Cortex of kidney (tissue), 1 donor: ENCODE measurements at places on chromosomes 6 and 20.

DNA sequence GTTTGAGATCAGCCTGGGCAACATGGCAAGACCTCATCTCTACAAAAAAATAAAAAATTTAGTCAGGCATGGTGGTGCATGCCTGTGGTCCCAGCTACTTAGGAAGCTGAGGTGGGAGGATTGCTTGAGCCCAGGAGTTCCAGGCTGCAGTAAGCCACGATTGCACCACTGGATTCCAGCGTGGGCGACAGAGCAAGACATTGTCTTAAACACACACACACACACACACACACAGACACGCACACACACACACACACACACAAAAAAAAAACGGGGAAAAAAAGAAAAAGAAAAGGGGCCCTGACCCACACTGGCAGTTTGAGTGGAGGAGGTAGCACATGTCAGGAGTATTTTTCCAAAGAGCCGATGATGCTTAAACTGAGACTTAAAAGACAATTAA, 122.2 kb downstream of the AFG1L start:
- no peak for DNase-seq

GRCh38 chr6:87152526-87152955, 2.8 kb upstream of the ZNF292 start:
- DNase-seq, result no peak

- no peak for DNase-seq
These were observed 8.8 kb downstream of the RSPH3 start for GRCh38 chr6:158991017-158991723.

- DNase-seq, result no peak
These were observed 733.1 kb downstream of the HDGFL1 start for GRCh38 chr6:23302514-23302913.

DNA sequence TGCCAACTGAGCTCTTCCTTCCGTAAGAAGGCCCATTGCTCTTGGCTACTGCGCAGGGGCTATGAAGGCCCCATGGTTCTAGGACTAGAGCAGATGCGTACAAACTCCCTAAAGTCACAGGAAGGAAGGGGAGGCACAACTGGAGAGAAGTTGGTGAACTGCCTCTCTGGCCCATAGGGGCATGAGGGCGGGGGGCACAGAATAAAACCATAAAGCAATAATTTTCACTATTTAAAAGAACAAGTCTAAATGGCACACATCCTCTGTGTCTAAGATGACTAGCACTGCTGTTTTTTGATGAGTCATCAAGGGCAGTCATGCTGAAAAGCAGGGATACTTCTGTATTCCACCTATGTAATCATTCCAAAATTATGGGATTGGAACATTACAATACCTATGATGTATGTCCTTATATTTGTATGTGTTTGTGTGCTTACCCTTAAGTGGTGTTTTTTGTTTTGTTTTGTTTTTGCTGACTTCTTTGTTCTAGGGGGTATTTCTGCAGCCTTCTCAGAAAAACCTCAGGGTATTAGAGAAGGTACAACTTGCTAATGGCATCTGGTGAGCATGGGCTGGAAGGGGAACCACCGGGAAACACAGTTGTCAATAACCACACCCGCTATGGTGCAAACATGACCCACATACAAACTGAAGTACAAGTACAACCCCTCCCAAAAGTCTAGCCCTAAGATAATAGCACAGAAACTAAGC, 36.9 kb downstream of the B4GALT5 start:
- no peak for DNase-seq

DNA sequence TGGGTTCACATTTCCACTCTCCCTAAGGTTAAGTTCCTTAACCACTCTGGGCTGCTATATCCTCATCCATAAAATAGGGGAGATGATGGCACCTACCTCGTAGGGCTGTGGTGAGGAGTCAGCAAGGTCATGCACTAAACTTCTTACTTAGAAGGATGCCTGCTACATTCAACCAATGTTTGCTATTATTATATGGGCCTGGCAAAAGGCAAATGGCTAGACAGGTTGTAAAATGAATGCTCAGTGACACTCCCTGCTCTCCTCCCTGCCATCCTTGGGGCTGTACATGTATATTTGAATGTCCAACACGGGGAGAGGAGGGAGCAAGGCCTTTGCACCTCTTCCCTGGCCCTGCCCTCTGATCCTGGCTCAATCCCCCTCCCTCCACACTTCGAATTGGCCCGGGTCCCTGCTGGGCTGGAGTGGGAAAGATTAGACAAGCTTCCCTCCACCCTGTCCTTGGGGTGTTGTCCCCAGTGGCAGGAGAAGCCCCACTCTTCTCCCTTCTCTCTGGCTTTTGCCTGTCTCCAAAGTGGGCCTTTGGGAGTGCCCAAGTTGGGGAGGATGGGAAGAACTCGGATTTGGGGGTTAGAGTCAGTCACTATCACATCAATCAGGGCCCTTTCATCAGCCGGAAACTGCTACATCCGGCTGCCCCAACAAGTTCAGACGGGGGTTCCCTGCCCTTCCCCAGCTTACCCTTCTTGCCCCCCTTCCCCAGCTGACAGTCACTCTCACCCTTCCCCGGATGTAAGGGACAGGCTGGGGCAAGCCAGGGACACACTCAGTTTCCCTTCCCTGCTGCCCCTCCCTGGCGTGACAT, 36.3 kb upstream of the VEGFA start:
- DNase-seq, result no peak

GRCh38 chr20:50928469-50928868, 2.8 kb downstream of the ADNP start:
- DNase-seq, result no peak

GRCh38 chr6:167013946-167014345, 14.7 kb downstream of the CEP43 start:
- no peak for DNase-seq

GRCh38 chr6:12312736-12313135, 22.6 kb downstream of the EDN1 start:
- no peak for DNase-seq

- DNase-seq, result no peak
These were observed 147.0 kb upstream of the SAMD5 start for GRCh38 chr6:147361311-147361981.

DNA sequence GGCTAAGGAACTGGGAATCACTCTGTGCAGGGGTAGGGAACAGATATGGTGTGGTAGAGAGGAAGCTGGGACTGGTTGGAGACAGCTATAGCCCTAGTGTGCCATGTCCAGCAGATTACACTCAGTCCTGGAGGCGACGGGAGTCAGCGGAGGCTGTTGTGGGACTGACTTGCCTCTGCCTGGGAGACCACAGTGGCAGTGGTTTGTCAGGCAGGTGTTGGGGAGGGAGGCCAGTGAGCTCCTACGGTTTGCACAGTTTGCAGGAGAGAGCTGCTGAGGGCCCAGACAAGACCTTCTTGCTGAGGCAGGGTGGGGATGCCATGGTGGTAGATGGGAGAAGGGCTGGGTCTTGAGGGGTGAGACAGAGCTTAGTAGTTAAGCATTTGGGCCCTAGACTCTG, 4.9 kb downstream of the PLCG1 start:
- DNase-seq, result no peak

DNA sequence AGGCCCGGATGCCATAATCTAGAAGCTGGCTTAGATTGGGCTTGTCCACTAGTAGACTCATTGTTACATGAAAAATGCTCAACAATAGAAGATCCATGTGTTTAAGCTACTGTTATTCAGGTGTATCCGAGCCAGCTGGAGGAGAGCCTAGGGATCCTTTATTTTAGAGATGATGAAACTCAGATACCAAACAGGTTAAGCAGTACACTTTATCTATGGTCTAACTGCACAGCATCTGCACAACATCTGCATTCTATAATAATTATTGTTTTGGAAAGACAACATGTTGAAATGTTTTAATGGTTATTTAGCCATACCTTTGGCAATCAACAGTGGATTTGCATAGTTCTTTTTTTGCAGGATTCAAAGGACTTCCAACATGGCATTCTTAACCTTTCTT, 134.1 kb downstream of the RFPL4B start:
- DNase-seq, result no peak
